ENCODE measurements at places on chromosomes 3 and 15. TPM values are rescaled to one million over a fixed set of nuclear protein-coding genes. Genes with fewer than 3 reads are reported as not detected.
A peak's percentile ranks its signal among the peaks of the same experiment; 100 is the strongest.

Gene RBPMS2
- total RNA-seq = 9.4 TPM

Gene CTSH
- 17.1 TPM for total RNA-seq

Gene NEO1
- total RNA-seq = 26.8 TPM

Gene POLQ
- total RNA-seq = 9.4 TPM

Gene GUCA1C
- total RNA-seq = not detected

Gene FGF7
- not detected for total RNA-seq

Gene ACKR2
- not detected for total RNA-seq

Gene ITIH1
- total RNA-seq = not detected

Gene SLC28A1
- total RNA-seq = not detected

Gene CMTM8
- total RNA-seq = 1.7 TPM

Gene FMN1
- 1.7 TPM for total RNA-seq

GRCh38 chr15:90002428-90002844 lies 1.3 kb downstream of the ZNF710 start:
- no peak for DNase-seq

GRCh38 chr3:194287374-194287773 lies 63.8 kb downstream of the CPN2 start:
- DNase-seq = no peak

DNA sequence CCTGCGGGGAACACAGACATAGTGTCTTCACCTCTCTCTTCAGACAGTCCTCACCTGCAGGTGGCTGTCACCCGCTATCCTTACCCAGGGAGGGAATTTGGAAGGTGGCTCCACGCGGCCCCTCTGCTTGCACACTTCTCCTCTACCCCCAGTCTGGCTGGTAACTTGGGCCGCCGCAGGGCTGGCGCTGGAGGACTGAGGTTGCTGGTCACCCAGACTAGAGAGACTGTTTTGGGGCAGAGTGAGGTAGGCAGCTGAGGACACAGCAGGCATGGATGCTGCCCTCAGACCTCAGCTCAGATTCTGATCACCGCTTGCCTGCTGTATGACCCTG lies 12.6 kb upstream of the IQSEC1 start:
- DNase-seq = no peak

- DNase-seq = no peak
Measured at GRCh38 chr3:185930393-185931107, 7.3 kb downstream of the TRA2B start.

DNA sequence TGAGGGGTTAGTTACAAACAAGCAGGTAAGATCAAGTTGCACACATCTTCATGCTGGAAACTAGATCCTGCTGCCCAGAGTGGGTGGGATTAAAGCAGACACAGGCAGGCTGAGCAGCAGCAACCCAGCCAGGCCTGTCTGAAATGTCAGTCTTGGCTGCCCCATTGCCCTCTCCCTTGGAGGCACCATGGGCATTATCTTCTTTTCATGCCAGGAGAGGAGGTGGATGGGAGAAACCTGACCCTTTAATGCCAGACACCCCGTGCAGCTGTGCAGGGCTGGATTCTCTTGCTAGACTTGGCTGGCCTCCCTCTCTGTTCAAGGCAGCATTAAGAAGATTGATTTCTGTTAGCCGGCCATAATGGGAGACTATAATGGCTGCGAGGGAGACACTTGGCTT lies 23.0 kb upstream of the EPHB1 start:
- no peak for DNase-seq

- DNase-seq = no peak
Measured at GRCh38 chr15:52656412-52656811, 22.8 kb downstream of the ATOSA start.

GRCh38 chr3:177571271-177571943 lies 374.1 kb upstream of the TBL1XR1 start:
- DNase-seq = no peak

GRCh38 chr3:30952786-30953185 lies 58.3 kb upstream of the GADL1 start:
- no peak for DNase-seq

- DNase-seq = no peak
Measured at GRCh38 chr15:89075846-89076245, 12.4 kb upstream of the ABHD2 start.

- peak; percentile 46 for DNase-seq
Measured at GRCh38 chr3:50612234-50612882, 784 bp upstream of the CISH start.

DNA sequence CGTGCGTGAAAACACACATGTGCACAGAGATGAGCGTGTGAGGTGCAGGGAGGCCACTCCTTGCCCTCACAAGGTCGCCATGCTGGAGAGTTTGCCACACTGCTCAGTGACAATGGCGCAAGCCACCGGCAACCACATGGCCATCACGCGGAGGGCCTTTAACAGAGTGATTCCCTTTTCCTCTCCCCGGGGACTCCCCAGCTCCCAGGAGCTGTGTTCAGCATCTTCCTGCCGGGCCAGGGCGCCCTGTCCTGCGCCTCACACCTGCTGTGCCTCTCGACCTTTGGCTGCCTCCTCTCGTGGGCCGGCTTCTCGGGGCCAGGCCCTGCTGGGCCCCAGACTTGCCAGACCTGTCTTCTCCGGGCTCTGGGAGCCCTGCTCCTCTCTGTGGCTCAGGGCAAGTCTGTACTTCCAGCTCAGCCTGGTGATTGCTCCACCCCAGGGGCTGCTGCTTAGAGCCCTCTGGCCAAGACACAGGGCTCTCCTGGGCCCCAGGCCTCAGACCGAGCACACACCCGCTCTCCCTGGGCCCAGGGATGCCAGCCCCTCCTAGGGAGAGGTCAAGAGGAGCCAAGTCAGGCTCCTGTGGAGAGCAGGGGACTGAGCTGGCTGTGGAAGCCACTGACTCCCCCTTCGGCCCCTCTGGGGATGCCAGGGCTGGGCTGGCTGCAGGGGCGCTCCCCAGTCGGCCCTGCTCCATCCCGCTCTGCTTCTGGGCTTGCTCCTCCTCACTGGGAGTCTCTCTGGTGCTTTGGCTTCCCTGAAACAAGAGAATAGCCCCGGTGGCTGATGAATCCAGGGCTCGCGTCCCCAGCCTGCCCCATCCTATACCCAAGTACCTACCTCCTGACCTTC lies 5.6 kb downstream of the CCDC9B start:
- peak; percentile 64 for DNase-seq

GRCh38 chr15:36109943-36110658 lies 469.3 kb upstream of the CDIN1 start:
- no peak for DNase-seq

DNA sequence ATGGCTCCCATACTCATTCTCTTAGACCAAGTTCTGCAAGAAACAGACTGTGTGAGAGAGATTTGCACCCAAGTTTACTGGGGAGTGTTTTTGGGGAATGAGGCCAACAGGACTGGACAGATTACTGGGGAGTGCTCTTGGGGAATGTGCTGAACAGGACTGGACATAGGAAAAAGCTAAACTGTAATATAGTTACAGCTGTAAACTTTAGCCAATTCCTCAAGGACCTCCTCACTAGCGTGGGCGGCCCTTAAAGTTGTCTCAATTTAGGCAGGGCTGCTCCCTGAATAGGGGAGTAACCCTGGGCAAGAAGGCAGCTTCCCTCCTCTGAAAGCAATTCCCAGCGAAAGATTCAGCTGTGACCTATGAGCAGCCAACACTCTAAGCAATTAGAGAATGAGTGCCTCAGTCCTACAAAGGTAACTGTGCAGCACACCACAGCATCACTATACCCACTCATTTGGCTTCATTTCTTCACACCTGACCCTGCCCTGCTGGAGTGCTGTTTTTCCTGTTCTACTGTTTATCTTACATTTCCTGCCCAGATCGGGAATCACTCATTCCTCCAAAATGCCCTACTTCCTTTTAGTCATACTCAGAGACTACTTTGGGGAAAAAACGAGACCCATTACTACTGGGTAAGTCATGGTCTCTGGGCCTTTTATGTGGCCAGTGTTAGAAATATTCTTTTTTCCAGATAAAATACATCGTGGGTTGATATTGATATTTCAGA lies 41.3 kb upstream of the TRIM42 start:
- no peak for DNase-seq

DNA sequence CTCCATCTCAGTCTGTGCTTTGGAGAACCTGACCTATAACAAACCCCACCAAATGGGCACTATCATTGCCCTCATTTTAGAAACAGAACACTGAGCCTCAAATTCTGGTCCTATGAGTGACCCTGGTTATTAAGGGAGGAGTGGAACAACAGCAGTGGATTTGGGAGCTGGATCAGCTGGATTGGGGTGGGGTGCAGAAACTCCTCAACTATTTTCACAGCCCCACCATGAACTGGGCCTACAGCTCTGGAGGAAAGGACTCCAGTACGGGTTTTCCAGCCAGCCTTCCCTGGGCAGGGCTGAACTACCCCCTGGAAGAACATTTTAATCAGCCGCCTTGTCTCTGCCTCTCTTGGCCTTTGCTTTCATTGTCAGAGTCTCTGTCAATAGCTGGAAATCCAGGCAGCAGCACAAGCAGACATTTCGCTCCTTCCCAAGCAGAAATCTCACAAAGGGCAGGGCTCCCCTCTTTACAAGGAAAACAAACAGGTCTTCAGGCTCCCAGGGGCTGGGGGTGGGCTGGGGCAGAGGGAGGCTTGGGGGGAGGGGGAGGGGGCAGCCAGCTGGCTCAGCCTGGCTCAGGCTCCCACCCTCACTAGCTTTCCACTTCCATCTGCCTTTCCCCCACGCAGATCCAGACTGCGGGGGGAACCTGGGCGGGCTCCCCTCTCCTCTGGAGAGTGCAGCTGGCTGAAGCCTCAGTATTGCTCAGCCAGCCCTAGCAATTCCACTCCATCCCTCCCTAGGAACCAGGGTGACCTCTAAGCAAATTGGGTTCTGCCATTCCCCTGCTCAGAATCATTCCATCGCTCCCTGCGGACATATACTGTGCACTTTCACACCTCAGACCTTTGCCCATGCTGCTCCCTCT lies 13.7 kb upstream of the TLE3 start:
- peak; percentile 92 for DNase-seq

GRCh38 chr15:92624401-92624991 lies 31.1 kb downstream of the FAM174B start:
- DNase-seq = no peak

DNA sequence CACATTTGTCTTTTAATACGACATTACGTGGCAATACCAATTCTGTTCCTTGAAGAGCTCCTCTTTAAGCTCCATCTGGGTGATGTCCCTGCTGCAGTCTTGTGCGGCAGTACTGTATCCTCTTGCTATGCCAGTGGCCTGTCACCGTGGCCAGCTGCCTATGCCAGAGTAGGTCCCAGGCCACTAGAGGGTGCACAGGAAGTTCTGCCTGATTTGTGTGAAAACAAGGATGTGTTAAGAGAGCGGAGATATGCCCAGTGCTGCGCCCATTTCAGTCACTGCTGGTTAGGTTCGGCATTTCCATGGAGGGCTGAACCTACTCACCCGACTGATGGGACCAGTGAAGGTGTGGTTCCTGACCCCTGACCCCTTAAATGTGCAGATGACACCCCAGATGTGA lies 25.2 kb downstream of the NIPA1 start:
- peak; percentile 74 for DNase-seq

GRCh38 chr3:22334996-22335395 lies 584.0 kb upstream of the ZNF385D start:
- no peak for DNase-seq

GRCh38 chr3:135930255-135930654 lies 35.3 kb upstream of the PPP2R3A start:
- no peak for DNase-seq

DNA sequence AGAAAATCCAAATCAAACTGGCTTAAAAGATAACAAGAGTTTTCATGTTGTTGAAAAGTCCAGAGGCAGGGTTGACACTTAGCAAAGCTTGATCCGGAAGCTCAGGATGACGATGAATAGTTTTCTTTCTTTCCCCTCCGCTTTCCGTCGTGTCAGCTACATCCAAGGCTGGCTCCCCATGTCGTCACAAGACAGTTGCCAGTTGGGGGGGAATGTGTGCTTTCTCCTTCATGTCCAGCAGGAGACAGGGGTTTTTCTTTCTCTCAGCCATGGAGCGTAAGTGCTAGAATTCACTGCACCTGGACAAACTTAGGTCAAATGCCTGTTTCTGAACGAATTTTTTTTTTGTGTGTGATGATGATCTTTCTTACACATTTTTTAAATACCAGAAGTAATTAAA lies 273.8 kb upstream of the RGMA start:
- peak; percentile 49 for DNase-seq

- DNase-seq = no peak
Measured at GRCh38 chr3:108125550-108126071, 34.8 kb upstream of the CD47 start.

- DNase-seq = peak; percentile 30
Measured at GRCh38 chr3:153513236-153513635, 351.2 kb downstream of the RAP2B start.

DNA sequence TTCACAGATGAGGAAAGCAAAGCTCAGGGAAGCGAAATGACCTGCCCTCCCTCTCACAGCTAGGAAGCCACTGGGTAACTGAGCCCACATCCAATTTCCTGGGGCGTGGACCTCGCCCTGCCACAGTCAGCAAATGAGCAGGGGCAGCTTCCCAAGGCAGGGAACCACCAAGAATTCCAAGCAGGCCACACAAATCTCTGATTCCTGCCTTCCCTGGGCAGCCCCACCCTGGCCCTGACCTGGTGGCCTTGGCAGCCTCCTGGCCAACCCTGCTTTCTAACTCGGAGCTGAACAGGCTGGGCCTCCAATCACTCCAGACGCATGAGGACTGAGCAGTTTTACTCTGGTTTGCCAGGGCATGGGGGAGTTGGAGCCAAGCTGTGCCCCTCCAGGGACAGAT lies 203.7 kb upstream of the TLE3 start:
- DNase-seq = no peak

- no peak for DNase-seq
Measured at GRCh38 chr3:14199641-14200040, 21.0 kb downstream of the LSM3 start.

- peak; percentile 85 for DNase-seq
Measured at GRCh38 chr3:52054661-52055511, 1.5 kb downstream of the DUSP7 start.

- DNase-seq = no peak
Measured at GRCh38 chr3:88343264-88343663, 193.5 kb downstream of the C3orf38 start.

DNA sequence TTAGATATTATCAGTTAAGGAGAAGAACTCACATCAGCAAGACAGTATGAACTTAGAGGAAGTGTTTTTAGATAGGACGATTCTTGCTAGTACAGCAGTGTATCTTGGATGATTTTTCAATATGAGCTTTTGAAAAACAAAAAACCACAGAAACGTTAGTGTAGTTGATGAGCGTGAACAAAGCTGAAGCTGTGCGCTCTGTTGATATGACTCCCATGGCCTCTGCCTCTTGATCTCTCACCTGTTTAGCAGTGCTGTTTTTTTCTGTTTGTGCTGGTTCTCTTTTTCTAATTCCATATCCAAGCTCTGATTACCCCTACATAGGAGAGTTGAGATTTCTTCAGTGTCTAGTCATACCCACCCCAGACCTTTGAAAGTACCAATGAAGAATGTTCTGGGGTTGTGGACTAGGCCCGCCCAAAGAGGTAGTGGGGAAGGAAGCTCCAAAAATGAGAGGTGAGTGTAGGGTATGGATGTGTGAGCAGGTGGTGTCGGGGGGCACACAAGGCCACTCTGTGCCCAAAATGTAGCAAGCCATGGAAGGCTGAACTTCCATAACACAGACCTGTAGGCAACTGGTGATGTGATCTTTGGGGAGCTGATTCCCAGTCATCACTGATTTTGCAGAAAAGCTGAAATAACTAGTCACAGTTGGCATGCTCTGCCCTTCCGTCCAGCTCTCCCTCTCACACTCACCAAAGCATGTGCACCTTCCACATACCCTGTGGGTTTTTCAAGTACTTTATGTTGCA lies 20.0 kb upstream of the CMTM7 start:
- DNase-seq = no peak

All from H7 (cell line).